ENCODE measurements at places on chromosomes 5 and 9.

GRCh38 chr5:179393078-179393477 is 47.8 kb upstream of the ADAMTS2 start:
- DNase-seq: no peak

GRCh38 chr9:96376891-96377874 is 6.3 kb downstream of the SLC35D2 start:
- no peak for DNase-seq

DNA sequence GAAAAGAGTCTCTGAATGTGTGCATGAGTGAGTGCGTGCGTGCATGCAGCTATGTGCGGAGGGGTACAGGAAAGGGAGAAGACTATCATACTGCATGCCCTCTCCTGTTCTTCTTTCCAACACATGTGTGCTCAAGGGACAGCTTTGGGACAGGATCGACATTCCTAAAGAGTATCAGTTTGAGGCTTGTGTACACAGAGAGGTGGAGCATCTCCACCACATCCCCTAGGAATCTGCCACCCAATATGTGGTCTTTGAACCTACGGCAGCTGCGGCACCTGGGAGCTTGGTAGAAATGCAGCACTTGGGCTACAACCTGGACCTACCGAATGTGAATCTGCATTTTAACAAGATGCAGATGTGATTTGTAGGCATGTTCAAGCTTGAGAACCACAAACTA is 132.3 kb upstream of the GLRA1 start:
- no peak for DNase-seq

DNA sequence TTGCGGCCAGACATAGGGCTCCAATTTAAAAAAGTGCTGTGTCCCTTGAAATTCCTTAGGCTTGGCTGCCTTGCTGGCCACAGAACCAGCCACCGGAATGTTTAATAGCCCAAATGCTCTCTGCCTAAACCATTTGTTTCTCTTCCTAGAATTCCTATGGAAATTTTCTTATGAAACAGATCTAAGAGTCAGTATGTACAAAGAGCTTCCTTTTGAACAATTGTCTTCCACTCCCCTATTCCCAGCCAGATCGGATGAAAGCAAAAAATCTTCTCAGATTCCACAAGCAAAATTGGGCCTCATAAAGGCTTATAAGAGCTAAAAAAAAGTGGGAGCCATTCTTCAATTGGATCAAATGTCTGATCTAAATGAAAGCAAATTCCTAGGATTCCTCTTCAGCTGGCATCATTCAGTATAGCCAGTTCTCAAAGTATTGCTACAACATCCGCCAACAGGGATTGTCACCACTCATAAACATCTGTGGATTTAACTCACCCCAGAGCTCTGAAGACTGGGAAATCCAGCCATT is 104.3 kb downstream of the CEMIP2 start:
- DNase-seq: no peak

GRCh38 chr5:172482156-172483020 is 28.1 kb upstream of the SH3PXD2B start:
- DNase-seq: no peak

GRCh38 chr5:127754259-127754658 is 51.1 kb downstream of the CCDC192 start:
- DNase-seq: no peak

DNA sequence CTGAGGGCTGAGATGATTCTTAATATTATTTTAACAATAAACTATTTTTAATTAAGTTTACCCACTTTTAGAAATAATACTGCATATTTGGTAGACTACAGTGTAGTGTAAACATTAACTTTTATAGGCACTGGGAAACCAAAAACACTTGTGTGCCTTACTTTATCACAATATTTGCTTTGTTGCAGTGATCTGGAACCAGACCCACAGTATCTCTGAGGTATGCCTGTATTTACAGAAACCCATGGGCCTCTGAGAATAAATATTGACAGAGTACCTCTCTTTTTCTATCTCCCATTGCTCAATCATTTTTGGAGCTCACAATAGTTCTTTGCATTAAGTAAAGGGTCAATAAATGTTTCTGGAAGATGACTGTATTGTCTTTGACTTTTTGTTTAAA is 73.3 kb downstream of the SLCO4C1 start:
- no peak for DNase-seq

GRCh38 chr5:143635146-143635752 is 176.7 kb upstream of the HMHB1 start:
- no peak for DNase-seq

GRCh38 chr5:131461742-131462141 is 173.3 kb downstream of the RAPGEF6 start:
- no peak for DNase-seq

DNA sequence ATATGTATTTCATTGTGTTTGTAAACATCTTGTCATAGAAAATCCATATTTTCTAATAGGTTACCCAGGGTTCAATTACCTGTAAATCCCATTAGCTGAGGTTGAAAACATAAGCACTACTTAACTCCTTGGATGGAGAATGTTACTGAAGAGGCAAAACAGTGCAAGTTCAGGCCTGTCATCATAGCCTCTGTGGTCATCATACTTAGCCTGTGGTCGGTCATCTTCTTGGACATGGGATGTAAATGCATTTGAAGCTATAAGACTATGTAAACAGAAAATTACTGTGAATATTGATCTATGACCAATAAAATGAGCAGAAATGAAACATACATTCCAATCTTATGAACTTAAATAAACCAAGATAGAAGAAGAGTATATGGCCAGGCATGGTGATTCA is 164.7 kb downstream of the CHSY3 start:
- no peak for DNase-seq
